ENCODE measurements at places on chromosomes 7 and 10.
A peak's percentile ranks its signal among the peaks of the same experiment; 100 is the strongest.

- DNase-seq = no peak
Observed at GRCh38 chr7:70317356-70317755, 719.1 kb downstream of the AUTS2 start.

DNA sequence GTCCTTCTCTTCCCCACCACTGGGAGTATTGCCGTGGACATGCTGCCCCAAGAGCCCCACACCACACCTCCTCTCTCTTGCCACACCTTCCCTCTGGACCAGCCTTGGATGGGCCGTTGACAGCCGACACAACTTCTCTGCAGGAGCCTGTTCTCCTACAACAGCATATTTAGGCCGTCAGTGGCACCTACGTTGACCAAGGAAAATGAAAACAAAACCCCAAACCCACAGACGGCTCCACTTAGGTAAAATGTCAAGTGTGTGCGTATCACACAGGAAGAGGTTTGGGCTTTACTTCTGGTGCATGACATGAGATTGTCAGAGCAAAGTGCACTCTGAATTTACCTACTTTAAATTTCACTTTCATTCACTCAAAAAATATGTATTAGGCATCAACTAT is 246.6 kb downstream of the ZMYND11 start:
- DNase-seq = peak; percentile 33

GRCh38 chr7:37643876-37644275 is 39.7 kb upstream of the GPR141 start:
- DNase-seq = no peak

- no peak for DNase-seq
Observed at GRCh38 chr7:111827863-111828504, 265.7 kb upstream of the IMMP2L start.

DNA sequence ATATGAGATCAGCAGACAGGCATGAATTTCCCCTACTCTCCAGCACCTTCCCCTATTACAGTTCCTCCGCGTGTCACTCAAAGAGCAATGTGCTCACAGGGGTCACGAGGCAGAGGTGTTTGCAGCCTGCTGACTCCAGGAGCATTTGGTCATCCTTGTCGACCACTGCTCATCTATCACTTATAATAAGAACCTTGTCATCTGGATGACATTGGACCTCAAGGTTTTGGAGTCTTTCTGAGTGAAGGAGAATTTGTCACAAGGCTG is 32.9 kb upstream of the PLPP4 start:
- no peak for DNase-seq

DNA sequence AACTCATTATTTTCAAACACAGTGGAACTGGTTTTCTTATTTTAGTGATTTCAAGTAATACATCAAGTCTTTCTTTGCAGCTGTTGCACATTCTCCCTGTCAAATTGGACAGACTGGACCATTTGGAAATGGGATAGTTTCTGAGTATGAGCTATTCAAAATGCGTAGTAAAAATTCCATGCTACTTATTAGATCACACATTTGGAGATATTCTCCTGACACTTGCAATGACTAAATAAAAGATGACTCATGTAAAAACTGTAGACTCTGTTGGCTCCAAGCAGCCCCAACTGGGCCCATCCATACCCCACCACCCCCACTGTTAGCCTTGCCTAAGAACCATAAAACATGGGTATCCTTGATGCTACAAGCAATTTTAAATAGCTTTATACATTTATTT is 25.9 kb upstream of the BICC1 start:
- DNase-seq = no peak

- peak; percentile 68 for DNase-seq
Observed at GRCh38 chr10:95841661-95842498, 65.9 kb upstream of the CC2D2B start.

DNA sequence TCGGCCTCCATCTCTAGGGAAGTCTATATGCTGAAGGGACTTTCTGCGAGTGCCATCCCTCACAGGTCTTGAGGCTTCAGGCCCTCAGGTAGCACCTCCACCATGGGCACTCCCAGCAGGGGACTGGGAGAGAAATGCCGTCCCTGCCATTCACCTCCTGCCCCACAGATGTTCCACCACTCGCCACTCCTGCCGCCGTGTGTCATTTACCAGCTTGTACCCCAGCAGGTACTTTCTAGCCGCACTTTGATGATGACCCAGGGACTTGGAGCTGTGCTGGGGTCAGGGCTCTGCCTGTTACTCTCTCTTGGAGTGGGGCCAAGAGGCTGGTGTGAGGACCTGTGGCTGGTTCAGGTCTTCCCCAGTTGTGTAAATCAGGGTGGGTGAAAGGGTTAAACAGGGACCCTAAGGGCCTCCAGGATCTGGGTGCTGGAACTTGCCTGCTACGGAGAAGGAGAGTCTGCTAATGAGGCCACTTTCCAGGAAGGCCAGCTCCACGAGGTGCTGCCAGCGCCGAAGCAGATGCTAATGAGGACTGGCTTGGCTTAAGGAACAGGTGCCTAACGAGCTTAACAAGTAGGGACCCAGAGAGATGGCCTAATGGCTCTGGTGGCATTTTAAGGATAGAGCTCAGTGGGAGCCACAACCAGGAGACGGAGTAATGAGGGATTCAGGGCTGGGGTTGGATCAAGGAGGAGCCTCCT is 32.4 kb downstream of the CRHR2 start:
- DNase-seq = no peak

GRCh38 chr10:28806488-28806941 is 129.2 kb downstream of the BAMBI start:
- DNase-seq = no peak

- DNase-seq = no peak
Observed at GRCh38 chr7:151657173-151657572, 137.5 kb upstream of the RHEB start.

DNA sequence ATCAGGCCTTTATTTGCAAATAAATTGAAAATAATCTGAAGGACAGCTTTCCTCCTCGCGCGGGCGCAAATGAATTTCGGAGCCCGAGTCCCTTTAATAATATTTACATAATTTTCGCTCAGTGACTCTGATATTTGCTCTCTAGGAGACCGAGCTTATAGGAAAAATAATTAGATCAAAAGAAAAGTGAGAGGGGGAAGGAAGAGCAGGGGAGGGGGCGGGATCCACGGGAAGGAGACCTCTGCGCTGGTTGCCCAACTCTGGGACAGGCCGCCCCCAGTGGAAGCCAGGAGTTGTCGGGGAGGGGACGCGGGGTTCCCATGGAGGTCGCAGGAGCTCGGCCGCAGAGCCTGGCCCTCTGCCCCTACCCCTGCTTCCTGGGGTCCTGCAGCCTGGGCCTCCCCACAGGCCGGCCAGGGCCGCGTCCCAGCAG is 5.8 kb downstream of the UNCX start:
- no peak for DNase-seq

DNA sequence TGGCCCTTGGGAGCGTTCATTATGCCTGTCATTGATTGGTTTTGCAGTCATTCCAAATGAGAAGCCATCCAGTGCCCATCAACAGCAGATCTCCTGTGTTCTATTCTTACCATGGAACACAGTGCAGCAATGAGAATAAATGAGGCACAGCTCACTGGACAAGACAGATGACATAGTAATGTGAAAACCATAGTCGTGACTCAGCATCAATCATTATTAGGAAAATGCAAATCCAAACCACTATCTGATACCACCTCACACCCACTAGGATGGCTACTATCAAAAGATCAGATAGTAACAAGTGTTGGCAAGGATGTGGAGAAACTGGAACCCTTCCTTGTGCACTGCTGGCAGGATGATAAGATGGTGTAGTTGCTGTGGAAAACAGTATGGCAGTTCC is 144.7 kb downstream of the ARHGAP22 start:
- no peak for DNase-seq

DNA sequence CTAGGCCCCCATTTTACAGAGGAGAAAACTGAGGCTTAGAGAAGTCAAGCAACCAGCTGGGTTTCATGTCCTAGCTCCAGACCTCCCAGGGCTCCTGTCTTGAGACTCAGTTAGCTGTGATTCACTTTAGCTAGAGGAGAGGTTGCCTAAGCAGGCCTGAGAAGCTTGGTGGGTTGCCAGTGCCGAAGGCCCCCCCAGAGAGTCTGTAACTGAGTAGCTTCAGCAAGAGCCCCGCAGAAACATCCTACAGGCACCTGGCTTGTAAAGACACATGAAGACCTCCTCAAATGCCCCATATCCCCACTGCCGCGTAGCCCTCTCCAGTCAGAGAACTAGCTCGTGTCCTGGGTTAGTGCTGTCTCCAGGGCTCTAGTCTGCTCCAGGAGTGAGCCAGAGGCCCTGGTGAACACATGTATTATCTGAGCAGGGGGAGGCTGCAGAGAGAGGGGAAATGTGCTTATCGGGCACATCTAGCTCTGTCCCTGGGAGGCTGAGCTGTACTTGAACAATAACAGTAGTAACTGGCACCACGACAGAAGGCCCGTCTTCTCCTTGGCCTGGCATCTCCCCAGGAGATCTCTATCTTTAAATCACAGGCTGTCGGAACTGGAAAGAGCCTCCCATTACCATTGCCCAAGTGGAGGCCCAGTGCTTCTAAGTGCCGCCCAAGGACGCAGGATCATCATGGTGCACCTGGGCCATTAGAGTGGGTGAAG is 28.9 kb downstream of the UNC5B start:
- DNase-seq = no peak

- DNase-seq = no peak
Observed at GRCh38 chr7:140016540-140016939, 46.2 kb downstream of the PARP12 start.

GRCh38 chr7:36911788-36912187 is 187.5 kb upstream of the AOAH start:
- no peak for DNase-seq

DNA sequence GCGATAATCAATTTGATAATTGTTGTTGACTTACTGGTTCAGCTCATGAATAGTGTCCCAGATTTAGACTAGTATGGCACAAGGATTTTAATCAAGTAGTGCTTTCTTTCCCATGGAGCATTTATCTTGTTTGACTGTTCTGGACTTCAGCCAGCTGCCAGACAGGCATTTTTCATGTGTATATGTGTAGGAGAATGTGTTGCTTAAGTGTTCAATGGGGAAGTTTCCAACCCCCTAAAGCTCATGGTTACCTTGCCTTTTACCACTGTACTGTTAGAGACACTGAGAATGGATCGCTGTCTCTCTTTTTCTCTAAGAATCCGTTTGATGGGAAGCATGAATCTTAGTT is 103.9 kb downstream of the LRRC4 start:
- DNase-seq = no peak

- DNase-seq = no peak
Observed at GRCh38 chr7:122379491-122379890, 74.9 kb upstream of the FEZF1 start.

Data from effector memory CD8-positive, alpha-beta T cell (primary cell).